ENCODE measurements at places on chromosomes 2 and 18. TPM values are rescaled to one million over a fixed set of nuclear protein-coding genes. Genes with fewer than 3 reads are reported as not detected.

Gene CPO
- not detected for total RNA-seq

Gene CEBPZ
- total RNA-seq = 65.3 TPM

Gene RIF1
- total RNA-seq = 98.9 TPM

Gene VAMP8
- 8.5 TPM for total RNA-seq

Gene TUBB8B
- total RNA-seq = not detected

Gene FBXO36
- total RNA-seq = 6.3 TPM

Gene TOGARAM2
- total RNA-seq = 0.55 TPM

Gene HOXD12
- not detected for total RNA-seq

Gene VWA3B
- total RNA-seq = not detected

Gene CLEC4F
- total RNA-seq = 9.1 TPM

Gene SCTR
- not detected for total RNA-seq

Gene MGAT5
- 58.1 TPM for total RNA-seq

Gene LAMA3
- 25.9 TPM for total RNA-seq

Gene MDH1B
- total RNA-seq = 3.5 TPM

Gene NXPH2
- 9.1 TPM for total RNA-seq

Gene SMYD1
- total RNA-seq = 47.8 TPM

Gene ACMSD
- total RNA-seq = not detected

Gene MSGN1
- not detected for total RNA-seq

Gene MROH2A
- total RNA-seq = not detected

Gene TSPYL6
- 0.44 TPM for total RNA-seq

Gene RND3
- 82.1 TPM for total RNA-seq

Gene CABLES1
- total RNA-seq = 18.5 TPM
